Cortex of kidney (tissue), 1 donor: ENCODE measurements at places on chromosomes 6 and 20.

- DNase-seq: no peak
These were observed 21.7 kb downstream of the MYB start for GRCh38 chr6:135202836-135203235.

DNA sequence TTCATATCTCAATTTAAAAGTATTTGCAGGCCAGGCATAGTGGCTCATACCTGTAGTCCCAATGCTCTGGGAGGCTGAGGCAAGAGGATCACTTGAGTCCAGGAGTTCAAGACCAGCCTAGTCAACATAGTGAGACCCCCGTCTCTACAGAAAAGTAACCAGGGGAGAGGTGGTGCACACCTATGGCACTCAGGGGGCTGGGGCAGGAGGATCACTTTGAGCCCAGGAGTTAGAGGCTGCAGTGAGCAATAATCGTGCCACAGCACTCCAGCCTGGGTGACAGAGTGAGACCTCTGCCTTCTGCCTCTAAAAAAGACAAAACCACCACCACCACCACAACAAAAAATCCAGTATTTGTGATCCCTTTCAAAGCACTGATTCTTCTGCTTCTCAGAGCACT is 185.5 kb upstream of the QKI start:
- no peak for DNase-seq

- DNase-seq: no peak
These were observed 251.0 kb downstream of the UST start for GRCh38 chr6:148997865-148998264.

GRCh38 chr20:46640044-46640443 is 11.2 kb downstream of the SLC13A3 start:
- DNase-seq: no peak

DNA sequence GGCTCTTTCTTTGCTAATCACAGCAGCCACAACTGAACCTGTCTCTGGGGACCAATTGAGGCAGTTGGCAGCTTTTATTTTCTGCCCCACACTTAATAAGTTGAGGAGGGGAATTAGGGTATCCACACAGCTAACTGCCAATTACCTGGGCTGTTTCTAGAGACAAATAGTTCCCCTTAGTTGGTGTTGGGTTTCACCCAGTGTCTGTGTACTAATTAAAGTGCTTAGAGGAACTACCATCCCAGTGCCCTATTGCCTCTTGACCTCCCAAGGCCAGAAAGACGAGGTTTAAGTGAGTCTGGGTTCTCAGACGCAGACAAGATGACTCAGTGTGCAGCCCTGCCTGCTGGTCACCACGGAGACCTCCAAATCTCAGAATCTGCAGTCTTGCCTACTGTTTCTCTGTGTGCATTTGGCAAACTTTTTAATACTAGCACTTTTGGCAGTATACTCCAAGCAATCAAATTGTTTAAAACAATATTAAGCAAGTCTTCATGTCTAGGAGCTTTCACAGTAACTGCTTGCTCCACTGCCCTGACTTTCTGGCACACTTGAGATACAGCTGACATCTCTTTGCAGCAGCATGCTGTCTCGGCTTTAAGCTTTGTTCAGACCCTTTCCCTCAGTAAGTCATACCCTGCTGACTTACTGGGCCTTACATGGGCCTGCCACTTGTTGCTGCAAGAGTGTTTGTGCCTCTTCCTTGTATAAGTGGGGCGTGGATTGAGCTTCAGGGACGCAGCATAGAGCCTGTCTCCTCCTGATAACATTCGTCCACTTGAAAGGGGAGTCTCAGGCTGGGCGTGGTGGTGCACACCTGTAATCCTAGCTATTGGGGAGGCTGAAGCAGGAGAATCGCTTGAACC is 31.9 kb downstream of the STK35 start:
- DNase-seq: no peak

DNA sequence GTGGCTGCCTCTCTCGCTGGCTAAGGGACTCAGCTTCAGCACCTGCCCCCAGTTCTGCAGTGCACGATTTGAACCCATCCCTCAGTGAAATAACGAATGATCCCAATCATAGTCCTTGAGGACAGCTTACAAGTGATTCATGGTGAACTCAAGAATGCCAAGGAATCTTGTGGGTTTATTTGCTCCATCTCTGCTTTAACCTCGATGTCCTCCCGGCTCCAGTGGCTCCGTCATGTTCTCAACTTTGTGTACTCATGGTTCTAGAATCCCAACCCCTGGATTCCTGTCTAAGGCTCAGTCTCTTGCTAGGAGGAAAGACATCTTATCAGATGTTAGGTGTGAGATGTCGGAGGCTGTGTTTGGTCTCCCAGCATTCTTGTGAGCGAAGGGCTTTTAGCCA is 29.0 kb upstream of the GTSF1L start:
- no peak for DNase-seq

GRCh38 chr6:31070711-31071197 is 41.6 kb downstream of the C6orf15 start:
- no peak for DNase-seq

- DNase-seq: no peak
These were observed 27.3 kb downstream of the C6orf89 start for GRCh38 chr6:36913082-36913481.

GRCh38 chr6:3449750-3450305 is 7.0 kb downstream of the SLC22A23 start:
- DNase-seq: no peak

- DNase-seq: no peak
These were observed 70.0 kb downstream of the PTPN1 start for GRCh38 chr20:50580016-50580747.
